ENCODE measurements at places on chromosomes 1 and 21.

GRCh38 chr1:66207484-66207883 is 326.5 kb upstream of the SGIP1 start:
- DNase-seq, result no peak

GRCh38 chr1:94247138-94248094 is 10.0 kb upstream of the ARHGAP29 start:
- peak; percentile 84 for DNase-seq

DNA sequence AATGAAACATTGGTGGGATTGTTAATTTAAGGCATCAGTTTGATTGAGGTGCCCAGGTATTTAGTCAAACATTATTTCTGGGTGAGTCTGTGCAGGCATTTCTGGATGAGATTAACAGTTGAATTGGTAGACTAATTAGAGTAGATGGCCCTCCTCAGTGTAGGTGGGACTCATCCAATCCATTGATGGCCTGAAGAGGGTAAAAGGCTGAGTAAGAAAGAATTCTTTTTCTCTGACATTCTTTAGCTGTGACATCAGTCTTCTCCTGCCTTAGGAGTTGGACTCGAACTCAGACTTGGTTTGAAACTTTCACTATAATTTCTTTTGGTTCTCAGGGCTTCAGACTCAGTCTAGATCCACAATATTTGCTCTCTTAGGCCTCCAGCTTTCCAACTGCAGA is 59.6 kb upstream of the ADAMTS5 start:
- DNase-seq, result no peak

DNA sequence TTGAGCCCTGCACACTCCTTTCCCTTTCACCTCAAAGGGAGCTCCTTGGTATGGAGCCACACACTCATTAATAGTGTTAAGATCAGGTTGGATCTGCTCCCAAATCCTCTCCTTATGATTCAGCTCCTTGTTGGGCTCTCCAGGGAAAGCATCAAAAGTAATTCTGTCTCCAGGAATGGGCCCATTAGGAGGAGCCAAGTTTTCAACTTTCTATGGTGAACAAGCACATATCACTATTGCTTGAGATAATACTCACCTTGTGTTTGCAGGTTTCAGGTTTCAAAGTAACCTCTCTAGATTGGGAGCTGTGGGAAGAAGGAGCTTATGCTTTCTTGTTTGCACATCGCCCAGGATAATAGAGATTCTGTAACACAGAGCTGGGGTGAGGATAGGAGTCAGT is 164.8 kb downstream of the TNFSF18 start:
- DNase-seq, result no peak

DNA sequence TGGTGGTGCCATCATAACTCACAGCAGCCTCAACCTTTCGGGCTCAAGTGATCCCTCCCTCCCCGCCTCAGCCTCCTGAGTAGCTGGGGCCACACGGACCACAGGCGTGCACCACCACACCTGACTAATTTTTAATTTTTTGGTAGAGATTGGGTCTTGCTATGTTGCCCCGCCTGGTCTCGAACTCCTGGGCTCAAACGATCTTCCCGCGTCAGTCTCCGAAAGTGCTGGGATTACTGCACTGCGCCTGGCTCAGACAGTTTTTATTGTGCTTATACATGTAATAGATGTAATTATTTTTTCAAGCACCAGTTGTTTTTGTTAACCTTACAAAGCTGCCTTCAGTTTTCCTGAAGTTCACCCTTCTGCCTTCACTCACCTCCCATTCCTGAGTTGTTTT is 38.0 kb upstream of the HMGN1 start:
- no peak for DNase-seq
